ENCODE measurements at places on chromosomes 6 and 20.
A peak's percentile ranks its signal among the peaks of the same experiment; 100 is the strongest.

DNA sequence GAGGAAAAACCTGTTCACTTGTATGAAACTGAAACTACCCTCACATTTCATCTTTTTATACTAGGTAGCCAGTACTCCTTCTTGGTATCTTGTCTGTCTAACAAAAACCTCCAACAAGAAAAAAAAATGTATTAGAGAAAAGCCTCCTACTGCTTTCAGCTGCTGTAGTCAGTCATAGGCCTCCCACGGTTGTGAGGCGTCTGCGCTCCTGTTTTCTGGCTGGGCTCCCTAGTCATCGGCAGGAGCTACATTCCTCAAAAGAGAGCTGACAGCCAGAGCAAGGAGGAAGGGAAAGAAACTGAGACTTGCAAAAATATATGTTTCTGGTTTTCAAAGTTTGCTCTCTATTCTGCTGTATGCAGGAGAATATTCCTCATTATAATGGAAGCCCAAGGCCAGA lies 517.0 kb downstream of the LMBRD1 start:
- DNase-seq: no peak

DNA sequence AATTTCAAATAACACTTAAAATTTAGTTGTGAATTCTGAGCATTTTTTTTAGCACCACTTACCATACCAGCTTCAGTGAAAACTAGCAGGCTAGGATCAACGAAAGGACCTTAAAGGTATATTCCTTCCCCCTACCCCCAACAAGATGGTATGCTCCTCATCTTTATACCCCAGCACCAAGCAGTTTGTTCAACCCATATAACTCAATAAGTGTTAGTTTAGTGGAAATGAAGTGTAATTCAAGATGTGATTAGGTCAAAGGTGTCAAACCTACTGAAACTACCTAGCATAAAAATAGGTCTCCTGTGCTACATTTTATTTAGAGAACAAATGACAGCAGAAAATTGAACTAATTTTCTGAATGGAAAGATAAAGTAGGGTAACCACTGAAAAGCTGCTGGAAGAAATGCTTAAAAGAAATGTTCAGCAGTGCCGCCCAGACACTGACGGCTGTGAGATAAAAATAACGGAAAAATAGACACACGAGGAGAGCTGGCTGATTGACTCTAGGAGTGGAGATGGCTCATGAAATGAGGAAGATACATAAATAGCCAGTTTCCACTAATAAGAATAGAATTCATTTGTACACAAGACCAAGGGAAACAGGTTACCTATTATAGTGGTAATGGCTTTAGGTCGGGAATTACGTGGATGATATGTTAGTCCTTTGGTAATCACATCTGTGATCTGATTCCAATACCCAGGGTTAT lies 94.8 kb downstream of the IPCEF1 start:
- DNase-seq: no peak

GRCh38 chr20:14223806-14224205 lies 113.6 kb downstream of the FLRT3 start:
- DNase-seq: no peak

DNA sequence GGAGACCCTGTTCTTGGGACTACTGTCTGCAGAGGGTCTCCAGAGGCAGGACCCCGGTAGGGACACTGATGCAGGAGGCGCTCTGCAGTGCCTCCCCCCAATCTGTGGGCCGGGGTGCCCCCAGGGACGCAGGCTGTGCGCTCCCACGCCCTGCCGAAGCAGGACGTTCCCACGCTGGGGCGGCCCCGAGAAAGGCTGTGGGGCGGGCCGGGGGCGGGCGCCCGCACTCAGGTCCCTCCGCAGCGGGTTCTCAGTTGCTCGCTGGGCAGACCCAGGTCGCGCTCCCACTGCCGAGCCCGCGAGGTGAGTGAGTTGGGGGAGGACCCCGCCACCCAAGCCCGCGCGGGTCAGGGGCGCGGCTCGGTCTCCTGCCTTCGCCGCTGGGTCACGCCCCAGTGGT lies at the start of gene COX4I2:
Gene COX4I2, plus strand, starts transcription at position 253 of the 400 bp plus-strand sequence. CDS start 1,106 bp downstream, outside the sequence.
- DNase-seq: no peak

- no peak for DNase-seq
These were observed 6.8 kb downstream of the GUCA1A start for GRCh38 chr6:42179945-42180313.

GRCh38 chr6:50962213-50962759 lies 143.6 kb downstream of the TFAP2B start:
- no peak for DNase-seq

DNA sequence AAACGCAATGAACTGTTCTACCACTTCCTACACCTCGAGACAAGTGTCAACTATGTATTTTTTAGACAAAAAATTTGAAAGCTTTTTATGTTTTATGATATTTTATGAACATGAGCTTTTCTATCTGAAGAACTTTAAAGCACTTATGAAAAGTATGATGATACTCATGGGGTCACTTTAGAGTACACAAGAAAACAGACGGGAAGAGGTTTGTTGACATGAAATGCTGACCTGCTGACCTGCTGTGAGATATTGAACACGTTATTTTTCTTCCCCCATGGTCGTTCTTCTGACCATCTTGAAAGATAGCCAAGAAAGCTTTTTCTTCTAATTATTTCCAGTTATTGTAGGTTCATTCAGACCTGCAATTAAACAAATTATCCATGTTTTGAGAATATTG lies 63.1 kb downstream of the PLEKHG1 start:
- no peak for DNase-seq

GRCh38 chr6:64155063-64155462 lies 519.5 kb downstream of the PHF3 start:
- no peak for DNase-seq

DNA sequence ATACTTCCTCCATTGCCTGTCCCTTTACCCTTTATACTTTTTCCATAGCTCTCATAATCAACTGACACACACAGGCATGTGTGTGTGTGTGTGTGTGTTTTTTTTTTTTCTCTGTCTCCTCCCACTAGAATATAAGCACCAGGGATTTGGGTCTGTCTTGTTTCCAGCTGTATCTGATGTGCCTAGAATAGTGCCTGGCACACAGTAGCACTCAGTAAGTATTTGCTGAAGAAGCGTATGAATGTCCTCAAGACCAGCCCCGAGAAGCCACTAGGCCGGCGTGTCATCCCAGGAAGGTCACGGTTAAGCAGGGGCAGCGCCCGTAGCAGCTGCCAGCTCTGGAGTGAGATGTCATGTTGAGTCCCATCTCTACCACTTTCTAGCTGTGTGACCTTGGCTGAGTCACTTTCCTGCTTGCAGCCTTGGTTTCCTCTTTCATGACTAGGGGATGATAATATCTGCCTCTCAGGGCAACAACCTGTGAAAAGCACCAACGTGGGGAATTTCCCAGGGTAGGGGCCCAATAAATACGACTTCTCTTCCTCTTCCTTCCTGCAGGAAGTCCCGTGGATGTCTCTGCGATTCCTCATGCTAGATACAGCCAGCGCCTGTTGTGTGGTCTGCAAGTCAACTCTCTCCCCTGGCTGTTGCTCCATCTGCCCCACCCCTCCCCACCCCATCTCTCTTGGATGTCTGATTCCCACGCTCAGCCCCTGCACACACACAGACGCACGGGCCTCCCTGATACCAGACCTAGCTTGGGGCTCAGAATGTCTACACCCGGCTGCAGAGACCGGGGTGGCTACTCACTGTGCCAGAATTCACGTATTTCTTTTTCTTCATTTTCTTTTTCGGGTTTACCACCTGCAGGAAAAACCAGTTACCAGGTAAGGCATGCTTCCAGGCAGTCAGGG lies 58.1 kb downstream of the RAB44 start:
- no peak for DNase-seq

GRCh38 chr6:38871741-38872568 lies 156.8 kb downstream of the DNAH8 start:
- peak; percentile 31 for DNase-seq

DNA sequence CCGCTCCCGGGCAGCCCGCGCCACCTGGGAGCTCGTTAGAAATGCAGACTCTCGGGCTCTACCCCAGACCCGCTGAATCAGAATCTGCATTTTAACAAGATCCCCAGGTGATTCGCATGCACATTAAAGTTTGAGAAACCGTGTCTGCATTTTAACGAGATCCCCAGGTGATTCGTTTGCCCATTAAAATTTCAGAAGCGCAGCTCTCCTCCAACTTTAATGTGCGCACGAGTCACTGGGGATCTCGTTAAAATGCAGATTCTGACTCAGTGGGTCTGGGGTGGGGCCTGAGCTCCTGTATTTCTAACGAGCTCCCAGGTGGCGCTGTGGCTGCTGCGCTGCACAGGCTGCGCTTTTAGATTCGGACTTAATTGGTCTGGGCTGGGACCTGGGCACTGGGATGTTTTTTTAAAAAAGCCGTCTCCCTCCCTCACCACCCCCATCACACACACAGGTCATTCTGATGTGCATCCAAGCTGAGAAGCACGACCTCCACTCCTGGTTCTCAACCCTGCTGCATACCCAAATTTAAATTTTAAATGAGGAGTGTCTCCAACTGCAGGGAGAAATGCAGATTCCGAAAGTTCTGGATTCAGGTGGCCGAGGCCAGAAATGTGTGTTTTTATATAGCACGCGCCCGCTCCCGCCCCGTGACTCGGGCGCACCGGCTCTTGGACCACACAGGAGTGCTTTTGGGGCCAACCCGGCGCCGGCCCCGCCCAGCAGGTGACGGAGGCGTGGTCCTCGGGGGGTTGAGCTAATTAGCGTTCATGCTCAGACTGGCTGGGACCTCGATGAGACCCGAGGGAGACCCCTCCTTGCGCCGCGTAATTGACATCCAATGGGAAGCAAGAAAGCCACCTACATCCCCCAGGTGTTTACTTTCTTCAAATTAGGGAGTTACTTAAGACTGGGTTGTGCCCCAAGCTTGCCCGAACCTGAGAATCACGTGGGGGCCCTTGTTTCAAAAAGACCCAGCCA lies 85.8 kb downstream of the ZFP64 start:
- DNase-seq: no peak

DNA sequence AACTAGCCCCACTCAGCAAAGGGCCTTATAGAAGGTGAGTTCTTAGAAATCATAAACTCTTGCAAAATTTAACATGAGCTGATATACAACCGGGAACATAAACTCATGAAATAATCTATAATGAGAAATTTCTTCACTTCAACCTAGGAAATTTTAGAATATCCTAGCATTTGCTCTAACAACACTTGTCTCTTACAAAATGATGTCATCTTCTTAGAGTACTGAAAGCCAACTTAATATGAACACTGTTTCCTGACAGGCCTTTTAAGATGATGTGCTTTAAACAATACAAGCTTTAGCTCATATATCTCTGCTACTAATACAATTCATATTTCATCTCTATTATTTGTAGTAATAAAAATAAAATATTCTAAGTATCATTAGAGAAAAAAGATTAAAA lies 932 bp downstream of the PACRG start:
- no peak for DNase-seq

GRCh38 chr6:71031912-71032311 lies 75.1 kb upstream of the B3GAT2 start:
- no peak for DNase-seq

GRCh38 chr6:33288141-33288920 lies 708 bp downstream of the WDR46 start:
- DNase-seq: no peak

DNA sequence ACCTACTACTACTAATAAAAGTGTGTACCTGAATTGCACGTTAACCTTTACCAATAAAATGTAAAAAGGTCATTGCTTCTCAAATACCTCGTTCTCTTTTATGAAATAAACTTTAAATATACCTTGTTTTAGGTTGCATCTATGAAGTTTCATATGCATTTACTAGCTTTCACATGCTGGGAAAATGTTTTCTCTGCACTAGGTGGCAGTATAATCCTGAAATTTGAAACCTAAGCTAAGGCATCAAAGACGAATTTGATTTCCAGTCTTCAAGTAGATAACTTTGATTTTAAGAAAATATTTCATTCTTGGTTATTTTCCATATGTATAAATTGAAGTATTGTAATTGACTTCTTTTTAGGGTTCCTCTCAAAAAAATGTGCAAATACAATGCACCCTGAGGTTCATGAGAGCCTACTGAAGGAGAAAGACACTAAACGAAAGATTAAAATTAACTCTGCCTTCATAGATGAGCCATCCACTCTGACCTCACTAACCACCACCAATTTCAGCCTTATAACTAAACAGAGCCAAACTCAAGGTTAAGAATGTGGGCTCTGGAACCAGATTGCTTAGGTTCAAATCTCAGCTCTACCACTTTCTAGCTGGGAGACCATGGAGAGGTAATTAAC lies 7.3 kb upstream of the COL9A1 start:
- DNase-seq: no peak

DNA sequence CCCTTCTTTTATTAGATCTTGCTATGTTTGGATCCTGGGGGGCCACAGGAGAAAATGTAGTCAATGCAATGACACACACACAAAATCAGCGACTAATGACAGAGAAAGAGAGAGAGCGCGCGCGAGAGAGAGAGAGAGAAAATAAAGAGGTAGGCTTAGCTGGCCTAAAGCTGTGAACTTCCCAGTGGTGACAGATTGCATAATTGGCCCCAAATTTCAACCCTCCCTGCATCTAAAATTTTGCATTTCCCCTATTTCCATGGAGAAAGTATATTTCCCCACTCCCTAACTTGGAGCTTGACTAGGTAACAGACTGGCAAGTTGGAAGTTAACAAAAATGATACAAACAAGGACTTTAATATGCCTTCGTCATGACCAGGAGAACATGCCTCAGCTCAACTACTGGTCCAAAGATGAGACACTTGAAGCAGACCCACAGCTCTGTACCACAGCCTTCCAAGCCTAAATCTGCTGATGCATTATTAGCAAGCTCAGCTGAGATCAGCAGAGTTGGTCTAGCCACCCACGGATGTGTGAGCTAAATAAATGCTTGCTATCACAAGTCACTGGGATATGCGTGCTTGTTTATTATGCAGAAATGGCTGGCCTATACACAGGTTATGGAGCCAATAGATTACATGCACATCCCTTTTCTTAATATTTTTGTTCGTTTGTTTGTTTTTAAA lies 118.1 kb upstream of the PRDM1 start:
- no peak for DNase-seq

DNA sequence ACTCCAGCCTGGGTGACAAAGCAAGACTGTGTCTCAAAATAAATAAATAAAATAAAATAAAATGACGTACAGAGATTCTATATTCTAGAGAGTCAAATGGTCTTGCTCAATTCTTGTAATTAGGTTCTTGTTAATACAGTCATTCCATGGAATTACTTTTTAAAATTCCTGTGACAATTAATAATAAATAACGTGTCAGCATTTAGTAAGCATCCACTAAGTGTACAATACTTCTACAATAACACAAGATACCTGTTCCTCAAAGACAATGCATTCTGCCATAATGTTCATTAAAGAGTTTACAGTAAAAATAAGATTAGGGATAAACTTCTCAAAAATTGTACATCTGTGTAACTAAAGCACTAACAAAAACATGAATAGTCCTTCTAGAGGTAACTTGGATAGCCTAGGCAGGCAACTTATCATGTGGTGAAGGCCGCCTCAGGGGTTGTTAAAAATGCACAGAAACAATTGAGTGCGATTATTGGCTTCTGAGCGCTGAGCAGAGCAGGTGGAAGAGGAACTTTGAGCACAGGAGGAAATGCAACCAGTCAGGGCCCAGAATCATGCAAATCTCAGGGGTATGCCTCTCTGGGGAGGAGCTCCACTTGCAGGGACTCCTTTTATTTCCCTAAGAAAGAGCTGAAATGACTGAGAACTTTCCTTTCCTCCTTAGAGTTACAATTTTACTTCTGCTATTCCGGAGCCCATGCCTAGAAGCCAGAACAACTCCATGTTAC lies 37.1 kb downstream of the QRSL1 start:
- no peak for DNase-seq

Measured in omental fat pad (tissue), 4 donors.